ENCODE measurements at places on chromosomes 6 and 20.
A peak's percentile ranks its signal among the peaks of the same experiment; 100 is the strongest.

DNA sequence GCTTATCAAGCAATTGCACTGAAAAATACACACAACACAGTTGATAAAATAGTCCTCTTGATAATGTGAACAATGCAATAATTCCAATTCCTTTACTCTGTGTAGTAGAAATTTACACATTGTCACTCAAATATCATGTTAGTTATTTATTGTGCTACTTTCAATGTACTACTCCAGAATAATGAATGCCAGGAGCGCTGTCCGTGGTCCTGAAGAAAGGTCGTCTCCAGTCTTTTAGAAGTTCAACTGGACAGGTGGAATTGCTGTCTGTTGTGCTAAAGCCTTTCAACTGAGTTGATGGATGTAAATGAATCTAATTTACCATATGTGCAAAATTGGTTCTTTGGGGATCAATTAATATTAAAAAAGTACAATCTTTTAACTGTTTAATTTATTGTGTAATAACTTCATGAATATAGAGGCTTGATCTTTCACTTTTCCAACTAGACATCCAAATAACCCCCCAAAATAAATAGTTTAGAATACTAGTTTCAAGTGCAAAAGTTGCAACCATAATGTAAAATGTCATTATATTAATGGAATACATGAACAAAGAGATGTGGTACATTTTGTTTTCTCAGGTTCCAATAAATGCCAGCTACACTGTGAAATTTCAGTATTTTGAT lies 3.2 kb downstream of the GRIK2 start:
- DNase-seq, result no peak

GRCh38 chr6:75922226-75922625 lies 150.2 kb downstream of the IMPG1 start:
- DNase-seq, result no peak

DNA sequence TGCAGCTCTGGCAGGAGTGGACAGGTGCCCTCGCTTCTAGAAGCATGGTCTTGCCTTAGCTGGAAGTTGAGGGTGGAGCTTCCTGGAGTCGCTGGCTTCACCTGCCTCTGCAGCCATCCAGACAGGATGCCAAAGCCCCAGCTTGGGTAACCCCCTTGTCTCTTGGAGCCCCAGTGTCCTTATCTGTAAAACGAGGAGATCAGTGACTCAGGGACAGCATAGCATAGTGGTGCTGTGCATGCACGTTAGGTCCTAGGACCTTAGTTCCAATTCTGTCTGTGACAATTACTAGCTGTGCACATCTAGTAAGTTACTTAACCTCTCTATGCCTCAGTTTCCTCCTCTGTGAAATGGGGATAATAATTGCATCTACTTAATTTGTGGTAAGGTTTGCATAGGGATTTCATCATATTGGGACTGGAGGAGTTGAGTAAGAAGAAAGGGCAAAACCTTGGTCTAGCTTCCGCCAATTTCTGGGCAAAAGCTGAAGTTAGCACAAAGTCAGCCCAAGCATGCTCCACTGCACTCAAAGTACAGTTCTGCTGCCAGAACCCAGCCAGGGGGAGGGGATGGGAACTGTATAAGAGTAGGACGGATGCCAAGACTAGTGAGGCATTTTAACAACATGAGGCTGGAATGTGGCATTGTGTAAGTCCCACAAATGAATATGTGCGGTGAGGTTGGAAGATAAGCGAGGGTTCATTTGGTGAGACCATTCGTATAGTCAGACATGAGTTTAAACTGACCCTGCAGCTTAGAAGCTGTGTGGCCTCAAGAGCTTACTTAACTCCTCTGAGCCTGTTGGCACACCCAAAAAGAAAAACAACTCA lies 24.5 kb downstream of the TOX2 start:
- DNase-seq, result no peak

DNA sequence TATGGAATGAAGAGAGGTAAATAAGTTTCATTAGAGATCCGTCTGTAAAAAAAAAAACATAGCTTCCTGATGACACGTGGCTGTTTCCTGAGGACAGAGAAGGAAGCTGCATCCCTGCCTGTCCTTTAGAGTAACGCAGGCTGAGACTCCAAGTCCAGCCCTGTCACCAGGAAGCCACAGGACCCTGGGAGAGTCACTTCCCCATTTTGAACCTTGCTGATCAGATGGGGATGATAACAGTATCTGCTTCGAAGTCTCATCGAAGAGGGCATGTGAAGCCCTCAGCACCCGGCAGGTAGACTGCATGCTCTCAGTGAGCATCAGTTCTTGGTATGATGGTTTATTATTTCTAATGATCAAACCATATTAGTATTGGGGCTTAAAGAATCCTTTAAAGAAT lies 139.1 kb upstream of the KCNG1 start:
- no peak for DNase-seq

- DNase-seq, result no peak
These were observed 45.7 kb upstream of the MCUR1 start for GRCh38 chr6:13859871-13860555.

DNA sequence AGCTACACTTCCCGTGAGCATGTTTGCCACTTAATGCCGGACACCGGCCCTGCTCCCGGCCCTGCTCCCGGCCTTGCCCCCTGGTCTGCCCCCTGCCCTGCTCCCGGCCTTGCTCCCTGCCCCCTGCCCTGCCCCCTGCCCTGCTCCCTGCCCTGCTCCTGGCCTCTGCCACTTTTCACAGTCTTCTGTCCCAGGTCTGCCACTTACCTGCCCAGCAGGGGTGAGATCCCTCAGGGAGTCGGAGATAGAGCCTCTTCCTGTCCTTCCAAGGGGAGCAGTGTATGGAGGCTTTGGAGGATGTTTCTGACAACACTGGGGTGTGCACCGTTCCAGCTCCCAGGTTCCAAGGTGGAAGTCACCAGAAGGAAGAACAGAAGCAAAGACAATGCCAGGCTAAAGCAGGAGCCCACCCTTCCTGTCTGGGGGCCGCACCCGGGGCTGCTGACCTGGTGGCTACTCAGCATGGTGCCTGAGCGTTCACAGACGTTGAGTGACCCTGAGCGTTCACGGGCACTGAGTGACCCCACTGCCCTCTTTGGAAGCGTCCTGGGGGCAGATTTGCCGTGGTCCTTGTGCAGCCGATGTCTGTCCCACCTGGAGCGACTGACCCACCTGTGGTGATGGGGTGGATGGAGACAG lies 199.8 kb downstream of the DLL1 start:
- DNase-seq, result no peak

DNA sequence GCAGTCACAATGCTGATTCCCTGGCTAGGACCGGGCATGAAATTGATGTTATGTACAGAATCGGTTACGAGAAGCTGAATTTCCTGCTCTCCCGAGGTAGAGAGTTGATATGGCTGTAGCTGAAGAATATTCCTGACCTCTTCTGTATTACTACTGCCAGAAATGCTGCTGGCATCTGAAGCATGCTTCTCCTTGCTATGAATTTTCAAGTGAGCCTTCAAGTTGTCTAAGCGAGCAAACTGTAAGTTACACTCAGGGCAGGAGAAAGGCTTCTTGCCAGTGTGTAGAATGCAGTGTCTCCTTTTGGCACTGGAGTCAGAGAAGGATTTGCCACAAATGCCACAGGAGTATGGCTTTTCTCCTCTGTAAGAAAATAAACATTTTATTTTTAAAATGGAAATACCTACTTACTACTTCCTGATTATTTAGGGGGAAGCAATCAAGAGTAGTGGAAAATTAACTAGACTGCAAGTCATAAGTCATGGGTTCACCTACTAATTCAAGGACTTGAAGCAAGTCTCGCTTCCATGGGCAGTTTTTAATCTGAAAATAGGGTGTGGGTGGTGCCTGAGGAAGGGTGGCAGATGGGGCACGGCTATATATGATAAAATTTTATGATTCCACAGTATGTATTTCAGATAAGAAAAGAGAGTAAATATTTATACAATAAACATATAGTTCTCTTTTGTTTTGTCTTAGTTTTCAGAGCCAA lies 10.8 kb upstream of the MICAL1 start:
- no peak for DNase-seq

DNA sequence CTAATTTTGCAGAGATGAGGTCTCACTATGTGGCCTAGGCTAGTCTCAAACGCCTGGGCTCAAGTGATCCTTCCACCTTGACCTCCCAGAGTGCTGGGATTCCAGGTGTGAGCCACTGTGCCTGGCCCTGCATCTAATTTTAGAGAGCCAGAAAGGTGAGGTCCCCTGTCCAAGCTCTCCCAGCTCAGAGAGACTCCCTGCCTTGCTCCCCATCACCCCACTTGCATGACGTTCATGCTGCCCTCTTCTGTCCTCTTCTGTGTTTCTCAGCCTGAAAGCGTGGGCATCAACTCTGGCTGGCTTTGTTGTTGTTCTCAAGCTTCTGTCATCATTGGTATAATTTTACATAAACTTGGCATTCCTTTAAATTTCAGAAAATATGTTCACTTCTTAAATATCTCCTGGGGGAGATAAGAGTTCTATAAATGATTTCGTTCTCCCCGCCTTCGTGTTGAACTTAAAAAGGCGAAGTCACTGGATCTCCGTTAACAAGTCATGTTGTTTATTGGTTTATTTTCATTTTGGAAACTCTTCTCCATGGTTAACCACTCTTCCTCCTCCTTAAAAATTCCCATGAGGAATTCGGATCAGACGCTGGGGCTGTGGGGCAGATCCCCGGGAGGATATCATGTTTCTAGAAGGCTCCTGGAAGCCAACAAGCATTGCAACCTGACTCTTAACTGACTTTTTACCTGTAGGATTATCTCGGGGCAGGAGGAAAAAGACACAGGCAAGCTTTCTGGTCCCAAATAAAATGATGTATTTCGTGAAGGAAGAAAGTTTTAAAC lies 13.2 kb upstream of the PARD6B start:
- no peak for DNase-seq

GRCh38 chr6:56433119-56433518 lies 185.7 kb upstream of the COL21A1 start:
- no peak for DNase-seq

GRCh38 chr6:158496700-158497099 lies 63.2 kb upstream of the TMEM181 start:
- no peak for DNase-seq

DNA sequence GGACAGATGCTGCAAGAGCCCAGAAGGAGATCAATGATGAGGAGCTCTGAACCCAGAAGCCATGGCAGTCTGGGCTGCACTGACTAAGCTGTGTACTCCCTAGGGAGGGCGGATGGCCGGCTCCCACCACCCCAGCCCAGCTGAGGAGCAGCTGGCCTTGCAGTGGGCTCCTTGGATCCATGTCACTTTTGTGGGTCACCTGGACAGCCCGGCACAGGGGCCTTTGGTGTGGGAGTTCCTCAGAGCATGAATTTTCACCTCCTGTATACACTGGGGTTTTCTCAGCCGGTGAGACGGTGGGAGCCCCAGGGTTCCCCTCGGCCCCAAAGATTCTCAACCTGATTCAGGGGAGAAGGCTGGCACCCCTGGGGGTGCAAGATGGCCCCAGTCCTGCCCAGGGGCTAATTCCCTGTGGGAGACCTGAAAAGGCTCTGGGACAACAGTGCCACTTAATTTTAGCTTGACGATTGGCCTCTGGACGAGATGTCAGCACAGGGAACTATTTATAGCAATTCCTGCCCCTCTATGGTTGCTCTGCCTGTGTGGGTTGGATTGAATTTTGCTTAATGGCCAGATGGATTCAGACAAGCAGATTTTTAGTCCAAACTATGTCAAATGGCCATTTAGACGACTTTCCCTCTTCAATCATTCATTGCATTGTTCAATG lies 121.6 kb upstream of the PMEPA1 start:
- no peak for DNase-seq

- DNase-seq, result no peak
These were observed 201.6 kb upstream of the SGK1 start for GRCh38 chr6:134519465-134519864.

GRCh38 chr6:112031960-112032359 lies 21.9 kb upstream of the CCN6 start:
- no peak for DNase-seq

- DNase-seq, result no peak
These were observed 1.1 kb downstream of the CCDC170 start for GRCh38 chr6:151494936-151495320.

DNA sequence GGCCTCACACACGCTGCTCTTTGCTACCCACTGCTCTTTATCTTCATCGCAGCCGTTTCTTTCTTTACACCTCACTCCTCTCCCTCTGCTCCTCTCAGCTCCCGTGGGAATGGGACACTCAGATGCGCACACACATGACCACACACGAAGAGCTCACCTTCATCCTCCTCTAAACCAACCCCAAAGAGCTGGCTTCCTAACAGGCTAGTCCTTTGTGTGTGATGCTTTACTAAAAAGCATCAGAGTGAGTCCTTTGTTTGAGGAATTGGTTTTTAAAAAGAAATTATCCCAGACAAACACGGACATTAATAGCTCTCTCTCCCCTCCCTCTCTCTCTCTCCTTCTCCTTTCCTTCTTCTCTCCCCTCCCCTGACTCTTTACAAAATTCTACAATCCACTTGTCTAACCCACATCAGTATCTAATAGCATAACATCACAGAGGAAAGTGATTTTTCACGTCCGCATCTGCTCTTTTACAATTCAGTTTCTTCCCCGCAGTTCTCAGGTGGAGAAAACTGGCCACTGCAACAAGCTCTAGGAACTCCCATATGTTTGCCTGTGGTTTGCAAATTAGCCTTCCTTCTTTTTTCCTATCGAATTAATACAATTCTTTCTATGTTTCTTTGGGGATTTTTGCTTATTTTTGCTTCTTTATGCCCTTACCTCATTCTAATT lies 306.8 kb upstream of the CNR1 start:
- no peak for DNase-seq

DNA sequence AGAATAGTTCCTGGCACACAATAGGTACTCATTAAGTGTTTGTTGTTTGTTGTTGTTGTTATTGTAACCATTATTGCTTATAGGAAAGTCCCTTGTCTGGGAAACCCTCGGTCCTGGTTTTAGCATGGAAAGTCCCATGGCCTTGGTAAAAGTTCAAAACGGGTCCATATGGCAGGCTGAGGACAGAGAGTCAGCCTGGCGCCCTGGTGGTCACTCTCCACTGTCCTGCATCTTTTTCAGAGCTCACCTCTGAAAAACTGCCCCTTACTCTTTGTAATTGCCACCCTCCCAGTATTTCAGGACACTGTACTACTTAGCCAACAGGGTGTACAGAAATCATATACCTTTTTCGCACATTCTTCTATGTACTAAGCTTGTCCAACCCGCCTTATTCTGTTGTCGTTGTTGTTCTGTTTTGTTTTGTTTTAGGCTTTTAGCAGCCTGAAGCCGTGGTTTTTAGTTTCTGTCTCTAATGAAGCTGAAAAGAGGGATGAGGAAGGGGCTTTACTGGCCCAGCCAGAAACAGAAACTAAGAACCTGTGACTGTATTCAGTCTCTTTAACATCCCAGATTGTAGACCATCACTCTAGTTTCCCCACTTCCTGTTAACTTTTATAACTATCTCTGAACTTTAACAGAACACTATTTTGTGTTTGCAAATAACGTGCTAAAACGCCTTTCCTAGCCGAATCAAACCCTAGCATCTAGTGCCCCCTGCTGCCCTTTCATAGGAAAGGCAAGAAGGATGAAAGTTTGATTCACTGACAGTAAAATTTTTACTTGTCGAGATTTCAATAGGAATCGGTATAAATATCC lies 7.6 kb upstream of the TMEM14A start:
- DNase-seq, result peak; percentile 56

GRCh38 chr6:12693122-12693521 lies 23.4 kb upstream of the PHACTR1 start:
- DNase-seq, result no peak

- no peak for DNase-seq
These were observed 7.4 kb downstream of the TCF21 start for GRCh38 chr6:133896344-133896721.
